Esophagus squamous epithelium (tissue), 5 donors: ENCODE measurements at places on chromosomes 3 and 15.

GRCh38 chr15:70512772-70513362 is 250.5 kb downstream of the UACA start:
- DNase-seq, result no peak

- no peak for DNase-seq
Observed at GRCh38 chr3:64438812-64439211, 213.5 kb upstream of the PRICKLE2 start.

GRCh38 chr15:91183596-91183995 is 83.5 kb downstream of the SV2B start:
- DNase-seq, result no peak

GRCh38 chr3:52068730-52069129 is 12.4 kb upstream of the DUSP7 start:
- no peak for DNase-seq

GRCh38 chr3:29605845-29606244 is 325.0 kb downstream of the RBMS3 start:
- no peak for DNase-seq

DNA sequence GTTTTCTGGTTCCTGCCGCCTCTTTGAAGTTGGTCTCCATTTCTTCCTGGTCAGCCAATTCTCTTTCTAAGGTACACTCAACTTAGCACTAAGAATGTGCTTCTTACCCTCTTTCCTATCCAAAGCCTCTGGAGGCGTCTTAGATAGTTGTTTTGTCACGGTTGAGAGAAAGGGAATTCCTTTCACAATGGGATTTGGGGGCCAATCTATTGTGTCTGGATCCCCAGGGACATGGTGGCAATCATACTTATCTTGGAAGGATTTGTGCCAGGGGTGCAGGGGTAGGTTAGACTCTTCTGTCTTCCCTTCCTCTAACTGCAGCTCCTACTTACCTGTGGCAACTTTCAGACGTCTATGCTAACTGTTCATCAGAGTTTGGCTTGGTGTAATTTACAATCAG is 287.1 kb downstream of the SOX2 start:
- DNase-seq, result no peak

DNA sequence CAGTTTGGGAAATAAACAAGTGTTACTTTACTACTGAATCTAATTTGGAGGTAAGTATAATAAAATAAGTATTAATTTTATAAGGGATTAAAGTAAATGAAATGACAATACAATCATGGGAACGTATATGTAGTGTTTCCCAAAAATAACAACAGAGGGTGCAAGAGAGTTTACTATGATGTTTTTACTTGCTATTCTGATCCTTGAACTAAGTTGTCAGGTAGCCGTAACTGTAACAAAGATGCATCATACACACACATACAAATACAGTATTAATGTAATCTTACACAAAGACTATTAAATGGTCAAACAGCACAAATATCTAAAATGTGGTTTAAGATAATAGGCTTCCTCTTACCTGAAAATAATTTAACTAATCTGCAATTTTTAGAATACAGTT is 311.4 kb downstream of the TBC1D5 start:
- DNase-seq, result no peak

DNA sequence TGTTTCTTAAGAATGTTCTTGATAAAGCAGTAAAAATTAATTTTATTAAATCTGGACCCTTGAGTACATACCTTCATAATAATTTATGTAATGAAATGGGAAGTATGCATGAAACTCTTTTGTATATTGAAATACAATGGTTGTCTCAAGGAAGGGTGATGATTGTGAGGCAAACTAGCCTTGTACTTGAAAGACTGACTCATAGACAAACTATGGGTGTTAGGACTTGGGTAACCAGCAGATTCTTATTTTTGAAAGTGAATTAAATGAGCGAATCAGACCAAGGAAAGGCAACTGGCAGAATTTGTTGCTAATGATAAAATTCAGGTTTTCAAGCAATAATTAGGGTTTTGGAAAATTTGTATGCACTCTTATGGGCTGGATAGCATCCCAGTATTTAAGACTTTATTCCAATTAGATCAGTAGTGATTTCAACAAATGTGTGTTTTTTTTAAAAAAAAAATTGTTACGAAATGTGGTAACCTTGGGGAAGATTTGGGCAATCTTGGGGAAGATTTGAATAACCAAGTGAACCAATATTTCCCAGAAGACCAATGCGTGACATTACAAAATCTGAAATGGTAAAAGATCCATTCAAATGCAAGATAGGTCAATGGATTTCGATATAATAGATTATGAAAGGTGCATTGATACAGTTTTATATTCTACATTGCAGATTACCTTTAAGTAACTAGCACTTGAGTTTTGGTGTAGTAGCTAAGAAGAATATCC is 42.0 kb downstream of the ATP2C1 start:
- no peak for DNase-seq

GRCh38 chr3:113286524-113286923 is 75.2 kb downstream of the BOC start:
- no peak for DNase-seq

- no peak for DNase-seq
Observed at GRCh38 chr15:101358895-101359294, 63.8 kb upstream of the SNRPA1 start.

GRCh38 chr15:30921781-30922479 is 18.2 kb downstream of the FAN1 start:
- DNase-seq, result no peak

DNA sequence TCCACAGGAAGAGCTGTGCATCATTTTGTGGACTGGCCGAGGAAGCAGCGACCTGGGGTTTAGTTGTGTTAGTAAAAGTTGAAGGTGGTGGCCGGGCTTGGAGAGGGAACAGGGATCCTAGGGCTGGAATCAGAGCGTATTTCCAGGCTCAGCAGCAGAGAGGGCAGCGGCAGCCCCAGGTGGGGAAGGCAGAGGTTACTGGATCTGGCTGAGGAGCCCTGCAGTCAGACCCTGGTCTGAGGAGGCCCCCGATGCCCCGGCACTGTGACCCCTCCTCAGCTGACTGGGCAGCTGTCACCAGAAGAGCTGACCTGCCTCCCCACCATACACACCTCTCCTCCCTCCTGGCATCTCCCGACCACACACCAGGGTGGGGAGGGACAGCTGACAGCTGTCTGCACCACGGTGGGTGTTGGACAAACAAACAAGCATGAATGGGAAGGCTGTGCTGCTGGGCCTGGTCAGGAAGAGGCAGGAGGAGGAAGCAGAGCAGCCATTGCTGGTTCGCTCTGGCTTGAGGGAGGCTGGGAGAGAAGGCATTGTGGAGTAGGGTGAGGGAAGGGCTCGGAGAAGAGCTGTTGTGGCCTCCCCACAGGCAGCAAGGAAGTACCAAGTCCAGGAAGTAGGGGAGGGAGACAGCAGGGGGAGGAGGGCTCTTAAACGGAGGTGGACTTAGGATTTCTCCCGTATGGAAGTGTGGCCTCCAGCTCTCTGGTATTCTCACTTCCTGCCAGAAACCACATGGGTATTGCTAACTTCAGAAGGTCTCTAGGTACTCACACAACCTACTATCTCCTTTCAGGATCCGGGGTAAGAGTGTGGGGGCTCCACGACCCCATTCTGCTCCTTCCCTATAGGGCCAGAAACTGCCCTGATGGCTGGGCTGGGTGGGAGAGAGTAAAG is 49.5 kb upstream of the HACD2 start:
- no peak for DNase-seq

DNA sequence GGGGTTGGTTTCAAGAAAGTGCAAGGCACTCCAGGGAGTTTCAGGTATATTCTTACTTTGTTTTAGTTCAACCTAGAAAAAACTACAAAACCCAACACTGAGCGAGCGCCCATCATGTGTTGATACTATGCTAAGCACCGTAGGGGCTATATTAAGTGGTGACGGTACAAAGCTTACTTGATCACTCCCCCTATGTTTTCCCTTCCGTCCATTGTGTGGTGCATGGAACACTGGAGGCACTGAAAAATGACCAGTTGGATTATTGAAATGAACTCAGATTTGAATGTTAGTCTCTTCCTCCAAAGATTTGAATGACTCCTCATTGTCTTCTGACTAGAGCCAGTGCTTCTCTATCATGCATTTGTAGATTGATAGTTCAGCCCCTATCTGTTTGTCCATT is 6.6 kb downstream of the MYZAP start:
- no peak for DNase-seq

GRCh38 chr3:197758512-197758911 is 8.8 kb downstream of the FYTTD1 start:
- DNase-seq, result no peak

- no peak for DNase-seq
Observed at GRCh38 chr3:152447511-152447910, 178.8 kb downstream of the MBNL1 start.

DNA sequence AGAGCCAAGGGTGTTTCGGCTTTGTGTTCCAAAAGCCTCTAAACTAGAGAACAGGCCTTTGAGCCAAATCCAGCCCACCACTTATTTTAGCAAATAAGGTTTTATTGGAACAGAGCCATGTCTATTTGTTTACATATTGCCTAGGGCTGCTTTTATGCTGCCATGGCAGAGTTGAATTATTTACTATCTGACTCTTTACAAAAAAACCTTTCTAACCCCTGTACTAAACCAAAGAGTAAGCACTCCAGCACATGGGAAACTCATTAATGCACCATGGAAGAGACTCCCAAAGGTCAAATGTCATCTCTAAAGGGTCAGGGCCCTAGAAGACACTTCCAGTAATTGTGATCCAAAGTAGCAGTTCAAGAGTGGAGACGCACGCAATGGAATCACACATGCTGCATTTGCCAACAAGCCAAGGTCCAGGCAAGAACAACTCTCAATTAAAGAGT is 22.3 kb downstream of the OSBPL10 start:
- DNase-seq, result no peak

GRCh38 chr3:156750191-156750873 is 75.8 kb upstream of the LEKR1 start:
- DNase-seq, result no peak

- DNase-seq, result no peak
Observed at GRCh38 chr15:58678683-58679082, 70.8 kb downstream of the ADAM10 start.

- no peak for DNase-seq
Observed at GRCh38 chr3:159158213-159158612, 356.4 kb downstream of the MFSD1 start.

DNA sequence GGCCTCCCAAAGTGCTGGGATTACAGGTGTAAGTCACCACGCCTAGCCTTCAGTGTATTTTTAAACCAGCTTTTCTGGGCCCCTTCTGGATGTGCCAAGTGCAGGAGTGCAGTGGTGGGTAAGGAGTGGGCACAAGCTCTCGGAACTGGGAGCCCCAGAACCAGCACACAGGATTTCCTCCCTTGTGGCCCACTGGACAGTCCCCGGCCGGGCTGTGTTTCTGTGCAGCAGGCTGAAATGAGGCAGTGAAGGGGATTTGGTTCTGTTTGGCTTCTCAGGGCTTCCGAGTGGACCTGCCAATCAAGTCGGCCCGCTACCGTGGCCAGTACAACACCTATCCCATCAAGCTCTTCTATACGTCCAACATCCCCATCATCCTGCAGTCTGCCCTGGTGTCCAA is 14.4 kb downstream of the SEC61A1 start:
- no peak for DNase-seq

GRCh38 chr15:92807971-92808571 is 92.1 kb upstream of the CHD2 start:
- no peak for DNase-seq

- no peak for DNase-seq
Observed at GRCh38 chr3:57980416-57980815, 27.8 kb upstream of the FLNB start.

- DNase-seq, result no peak
Observed at GRCh38 chr3:191997579-191998268, 536.8 kb downstream of the PYDC2 start.

DNA sequence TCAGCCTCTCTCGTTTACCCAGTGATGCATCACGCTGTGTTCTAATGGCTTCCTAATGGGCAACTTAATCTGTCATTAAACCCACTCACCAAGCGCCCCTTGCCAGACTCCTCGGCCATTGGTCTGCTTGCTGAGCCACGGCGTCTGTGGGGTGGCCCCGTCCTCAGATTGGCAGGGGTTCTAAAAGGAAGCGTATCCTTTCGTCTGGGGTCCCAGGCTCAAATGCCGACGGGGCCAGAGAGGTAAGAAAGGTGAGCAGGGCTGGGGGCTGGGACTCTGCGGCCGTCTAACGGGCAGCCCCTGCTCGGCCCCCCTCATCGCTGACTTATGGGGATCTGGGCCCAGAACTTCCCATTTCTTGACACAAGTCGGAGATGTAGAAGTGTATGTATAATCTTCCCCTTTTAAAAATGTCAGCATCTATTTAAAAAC is 315.1 kb upstream of the PROK2 start:
- DNase-seq, result no peak

- no peak for DNase-seq
Observed at GRCh38 chr3:105152987-105153386, 213.7 kb upstream of the ALCAM start.

- no peak for DNase-seq
Observed at GRCh38 chr3:196662711-196663571, 23.4 kb downstream of the NRROS start.
